ENCODE measurements at places on chromosomes 4 and X.

- DNase-seq = no peak
These were observed 14.8 kb downstream of the AMTN start for GRCh38 chr4:70533211-70533610.

GRCh38 chr4:40617872-40618271 is 11.8 kb downstream of the RBM47 start:
- DNase-seq = no peak

- DNase-seq = no peak
These were observed 323.1 kb downstream of the PCDH10 start for GRCh38 chr4:133472244-133472643.

- DNase-seq = no peak
These were observed 358.5 kb downstream of the SPOCK3 start for GRCh38 chr4:166875821-166876220.
